ENCODE measurements at places on chromosomes 13 and 19. TPM values are rescaled to one million over a fixed set of nuclear protein-coding genes. Genes with fewer than 3 reads are reported as not detected.

DNA sequence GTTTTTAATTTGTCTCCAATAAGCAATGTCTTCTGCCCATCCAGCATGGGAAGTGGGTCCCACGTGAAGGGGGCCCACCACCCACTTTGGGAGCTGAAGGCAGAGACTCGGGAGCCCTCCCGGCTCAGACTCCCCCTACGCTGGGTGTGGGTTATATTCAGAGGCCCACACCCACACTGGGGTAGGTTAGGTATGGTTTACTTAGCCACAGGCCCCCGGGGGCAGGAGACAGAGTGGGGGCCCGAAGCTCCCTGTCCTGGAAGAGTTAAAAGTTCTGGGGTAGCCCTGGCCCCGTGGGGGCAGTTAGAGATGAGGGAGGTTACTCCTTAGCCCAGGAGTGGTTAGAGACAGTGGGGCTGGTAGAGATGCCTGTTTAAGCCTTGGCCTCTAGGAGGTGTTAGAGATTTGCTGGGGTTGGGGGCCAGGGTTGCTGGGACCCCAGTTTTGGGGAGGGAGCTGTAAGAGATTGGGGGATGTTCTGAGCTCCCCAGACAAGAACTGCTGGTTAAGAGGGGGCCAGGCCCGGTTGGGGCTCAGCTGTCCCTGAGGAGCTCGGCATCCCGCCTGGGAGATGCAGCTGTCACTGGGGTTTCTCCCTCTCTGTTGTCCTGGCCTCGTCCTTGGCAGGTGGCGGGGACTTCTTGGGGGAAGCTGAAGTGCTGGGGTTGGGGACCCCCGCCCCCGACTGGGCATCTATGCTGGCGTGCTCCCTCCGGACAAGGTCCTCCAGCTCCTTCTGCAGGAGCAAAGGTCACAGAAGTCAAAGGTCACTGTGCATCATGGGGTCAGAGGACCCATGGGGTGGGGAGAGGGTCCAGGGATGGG is 712 bp upstream of the RINL start:
- no peak for DNase-seq

UBAC2 gene
- total RNA-seq = 20.9 TPM

RNF17 gene
- not detected for total RNA-seq

HRC gene
- not detected for total RNA-seq

CGB8 gene
- 31.4 TPM for total RNA-seq

DNA sequence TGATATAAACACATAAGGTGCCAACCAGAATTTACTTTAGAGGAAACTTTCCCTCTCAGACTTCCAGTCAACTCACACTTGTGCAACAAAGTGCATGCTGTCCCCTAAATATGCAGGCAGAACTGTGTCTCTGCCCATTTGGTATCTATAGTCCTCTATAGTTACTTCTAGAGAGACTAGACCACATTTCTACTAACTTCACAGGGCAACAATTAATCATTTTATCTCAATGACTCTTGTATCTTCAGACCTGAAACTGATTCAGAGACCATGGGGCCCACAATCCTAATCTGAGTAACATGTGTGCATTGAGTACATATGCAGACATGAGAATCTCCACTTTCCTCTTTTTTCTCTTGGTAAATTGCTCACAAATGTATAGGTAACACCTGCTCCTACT is 158.1 kb downstream of the ZNF486 start:
- DNase-seq = no peak

C19orf67 gene
- not detected for total RNA-seq

DNA sequence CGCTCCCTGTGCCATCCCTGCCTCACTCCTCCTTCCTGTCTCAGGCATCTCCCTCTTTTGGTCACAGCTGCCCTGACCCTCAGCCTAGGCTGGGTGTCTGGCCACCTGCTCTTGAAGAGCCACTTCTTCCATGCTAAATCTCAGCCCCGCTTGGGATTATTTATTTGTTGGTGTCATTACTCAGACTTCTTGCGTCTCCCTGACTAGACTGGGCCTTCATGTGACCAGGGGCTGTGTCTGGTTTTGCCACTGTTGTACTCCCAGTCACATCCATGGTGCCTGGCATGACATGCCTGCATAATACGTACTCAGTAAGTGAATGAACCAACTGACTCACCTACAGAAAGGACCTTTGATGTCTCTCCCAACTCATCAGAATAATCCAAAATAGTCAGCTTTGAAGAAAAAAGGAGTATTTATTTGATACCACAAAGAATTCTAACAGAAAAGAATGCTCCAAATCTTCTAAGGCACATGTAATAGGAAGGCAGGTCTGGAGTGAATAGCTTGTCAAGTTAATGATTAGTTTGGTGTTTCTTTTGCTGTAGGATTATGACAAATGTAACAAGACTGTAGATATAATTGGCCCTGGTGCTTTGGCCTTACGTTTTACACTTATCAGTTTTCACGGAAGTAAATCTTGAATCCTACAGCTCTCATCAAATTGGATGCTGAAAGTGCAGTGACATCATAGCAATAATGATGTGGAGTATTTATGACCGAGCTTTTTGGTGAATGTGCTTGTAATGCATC is 84.0 kb downstream of the ALOX5AP start:
- no peak for DNase-seq

GRCh38 chr19:35797663-35798062 is 15.0 kb downstream of the PRODH2 start:
- no peak for DNase-seq

CNFN gene
- 2.0 TPM for total RNA-seq

DNA sequence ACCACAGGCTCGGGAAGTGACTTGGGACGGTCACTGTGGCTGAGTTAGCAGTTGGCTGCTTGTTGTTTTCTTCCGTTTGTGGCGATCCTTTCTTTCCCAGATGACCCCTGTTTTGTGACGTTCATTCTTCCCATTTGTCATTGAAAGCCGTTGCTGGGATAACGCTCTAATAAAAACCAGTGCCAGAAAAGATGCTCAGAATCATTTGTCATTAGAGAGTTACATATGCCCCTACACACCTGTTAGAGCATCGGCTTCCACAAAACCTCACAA is 39.3 kb upstream of the MCF2L start:
- DNase-seq = no peak

TMEM161A gene
- total RNA-seq = 26.7 TPM

GRCh38 chr13:44388427-44389059 is 14.9 kb downstream of the SERP2 start:
- DNase-seq = no peak

Data from Daoy (cell line).